Naive thymus-derived CD8-positive, alpha-beta T cell (primary cell): ENCODE measurements at places on chromosomes 6 and 20. TPM values are rescaled to one million over a fixed set of nuclear protein-coding genes. Genes with fewer than 3 reads are reported as not detected.

DNA sequence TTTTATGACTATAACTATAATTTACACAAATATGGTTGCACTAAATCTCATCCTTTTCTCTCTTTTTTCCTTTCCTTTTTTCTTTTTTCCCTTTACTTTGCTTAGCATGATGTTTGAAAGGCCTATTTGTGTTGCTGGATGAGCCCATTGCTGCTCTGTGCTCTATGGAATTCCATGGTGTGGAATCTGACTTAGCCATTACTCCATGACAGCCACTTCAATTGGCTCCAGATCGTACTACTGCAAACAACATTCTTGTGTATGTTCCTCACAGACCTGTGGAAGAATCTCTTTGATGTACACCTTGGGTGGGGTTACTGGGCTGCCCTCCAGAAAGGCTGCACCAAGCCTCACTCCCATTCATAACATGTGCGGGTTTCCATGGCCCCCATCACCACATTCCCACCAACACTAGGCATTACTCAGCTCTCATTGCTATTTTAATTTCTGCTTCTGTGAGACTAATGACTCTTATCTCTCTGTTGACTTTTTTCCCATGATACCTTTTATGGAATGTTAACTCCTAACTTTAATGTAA is 979.0 kb downstream of the KIF16B start:
- H3K4me1 ChIP-seq, result no peaks in the 10 kb centered on the region
- DNase-seq, result no peak
- H3K4me3 ChIP-seq, result no peak overlapping the region
- H3K27me3 ChIP-seq, result no peaks in the 10 kb centered on the region

Gene TXLNB
- polyA plus RNA-seq, result not detected

DNA sequence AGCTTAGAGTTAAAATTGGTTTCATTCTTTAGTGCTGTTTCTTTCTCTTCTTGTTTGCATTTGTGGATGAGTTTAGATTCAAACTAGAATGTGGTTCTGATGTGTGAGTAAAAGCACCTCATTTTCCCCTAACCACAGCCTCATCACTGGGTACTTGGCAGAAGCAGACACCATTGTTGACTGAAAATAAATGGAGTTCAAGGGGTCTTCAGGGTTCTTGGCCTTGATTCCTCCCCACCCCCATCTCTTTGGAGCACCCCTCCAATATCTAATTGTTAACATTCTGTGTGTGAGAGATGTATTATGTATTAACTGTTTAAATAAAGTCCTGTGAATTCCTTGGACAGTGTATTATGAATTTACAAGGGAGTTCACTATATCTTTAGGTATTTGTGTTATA is 59.6 kb downstream of the JARID2 start:
- no peaks in the 10 kb centered on the region for H3K27me3 ChIP-seq
- peak overlapping the region; percentile 51 for H3K27ac ChIP-seq
- no peaks in the 10 kb centered on the region for H3K36me3 ChIP-seq
- no peak overlapping the region for H3K4me3 ChIP-seq
- H3K4me1 ChIP-seq, result peaks cover 89% of the 10 kb centered on the region

DNA sequence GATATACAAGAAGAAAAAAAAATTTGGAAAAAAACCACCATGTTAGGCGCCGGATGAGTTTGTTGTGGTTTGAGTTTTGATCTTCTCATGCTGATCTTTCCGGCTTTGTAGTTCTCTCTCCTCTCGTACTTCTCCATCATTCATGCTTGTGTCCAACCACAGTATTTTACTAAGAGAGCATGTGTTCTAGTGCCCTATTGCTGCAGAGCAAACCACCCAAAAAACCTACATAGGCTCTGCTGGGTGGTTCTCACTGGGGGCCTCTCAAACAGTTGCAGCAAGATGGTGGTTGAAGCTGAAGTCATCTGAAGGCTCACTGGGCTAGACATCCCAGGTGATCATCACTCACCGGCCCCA is 404.2 kb downstream of the PLCB1 start:
- H3K36me3 ChIP-seq, result no peaks in the 10 kb centered on the region
- peaks cover 14% of the 10 kb centered on the region for H3K4me1 ChIP-seq
- no peak for DNase-seq
- peaks cover 1% of the 10 kb centered on the region for H3K27me3 ChIP-seq

DNA sequence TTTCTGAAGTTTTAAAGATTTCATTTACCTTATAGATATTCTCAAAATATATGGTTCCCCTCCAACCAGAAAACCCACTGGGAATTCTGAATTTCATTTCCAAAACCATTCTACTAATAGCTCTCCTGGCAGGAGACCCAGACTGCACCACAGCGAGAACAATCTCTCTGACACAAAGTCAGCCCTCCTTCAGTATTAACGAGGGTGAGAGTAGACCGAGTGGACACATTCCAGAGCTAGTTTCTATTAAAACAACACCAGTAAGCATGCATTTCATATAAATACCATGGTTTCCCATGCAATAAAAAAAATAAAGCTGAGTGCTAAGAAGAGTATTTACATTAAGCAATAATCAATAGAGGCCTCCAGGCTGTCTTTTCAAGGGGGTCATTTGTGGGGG is 899.6 kb upstream of the SLC35B3 start:
- no peaks in the 10 kb centered on the region for H3K36me3 ChIP-seq
- no peak overlapping the region for H3K4me3 ChIP-seq
- H3K27me3 ChIP-seq, result no peaks in the 10 kb centered on the region
- no peak for DNase-seq
- no peak overlapping the region for H3K27ac ChIP-seq

GRCh38 chr6:20708367-20709124 is 174.3 kb downstream of the CDKAL1 start:
- DNase-seq, result no peak
- peaks cover 52% of the 10 kb centered on the region for H3K4me1 ChIP-seq
- H3K27me3 ChIP-seq, result no peaks in the 10 kb centered on the region
- H3K36me3 ChIP-seq, result peaks cover 6% of the 10 kb centered on the region
- no peak overlapping the region for H3K27ac ChIP-seq
- peak overlapping the region; percentile 43 for H3K4me3 ChIP-seq

- peaks cover 4% of the 10 kb centered on the region for H3K27me3 ChIP-seq
- no peak overlapping the region for H3K27ac ChIP-seq
- no peaks in the 10 kb centered on the region for H3K36me3 ChIP-seq
- no peak for DNase-seq
- no peak overlapping the region for H3K4me3 ChIP-seq
- no peaks in the 10 kb centered on the region for H3K4me1 ChIP-seq
These were observed 326.4 kb upstream of the MARCKS start for GRCh38 chr6:113530769-113531168.

- no peak overlapping the region for H3K27ac ChIP-seq
- no peaks in the 10 kb centered on the region for H3K27me3 ChIP-seq
- no peak overlapping the region for H3K4me3 ChIP-seq
- no peaks in the 10 kb centered on the region for H3K36me3 ChIP-seq
These were observed 15.3 kb downstream of the PMEPA1 start for GRCh38 chr20:57694481-57694880.

- H3K36me3 ChIP-seq, result no peaks in the 10 kb centered on the region
- DNase-seq, result no peak
- H3K4me1 ChIP-seq, result peaks cover 3% of the 10 kb centered on the region
These were observed 104.1 kb downstream of the HDGFL1 start for GRCh38 chr6:22673474-22673873.

GRCh38 chr6:36962874-36963273 is 8.3 kb downstream of the PI16 start:
- DNase-seq, result peak; percentile 82
- peak overlapping the region; percentile 25 for H3K4me3 ChIP-seq

Gene RAET1G
- not detected for polyA plus RNA-seq

DNA sequence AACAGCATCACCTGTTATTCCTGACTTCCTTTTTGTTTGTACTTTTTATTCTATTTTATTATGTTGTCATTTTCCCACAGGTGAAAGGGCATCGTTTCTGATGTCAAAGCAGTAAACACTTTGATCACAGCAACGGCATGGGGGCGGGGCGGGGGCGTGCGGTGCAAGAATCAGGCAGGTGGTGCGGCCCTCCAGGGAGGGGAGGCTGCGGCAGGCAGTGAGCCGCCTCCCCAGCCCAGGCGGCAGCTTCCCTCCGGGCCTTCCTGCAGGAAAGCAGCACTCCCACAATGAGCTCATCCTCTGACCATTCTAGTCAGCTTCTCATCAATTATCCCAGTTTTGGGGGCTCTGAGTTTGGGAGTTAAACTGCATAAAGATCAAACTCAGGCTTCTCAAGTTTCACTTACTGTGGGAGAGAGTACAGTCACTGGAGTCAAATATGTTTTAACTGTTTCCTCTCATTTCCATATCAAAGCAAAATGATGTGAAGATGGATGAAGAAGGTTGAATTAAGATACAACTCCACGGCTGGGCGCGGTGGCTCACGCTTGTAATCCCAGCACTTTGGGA is 608.4 kb upstream of the AGPAT4 start:
- no peaks in the 10 kb centered on the region for H3K27me3 ChIP-seq
- H3K4me1 ChIP-seq, result no peaks in the 10 kb centered on the region
- H3K36me3 ChIP-seq, result no peaks in the 10 kb centered on the region
- H3K27ac ChIP-seq, result no peak overlapping the region

GRCh38 chr6:113182370-113183141 is 674.6 kb upstream of the MARCKS start:
- no peaks in the 10 kb centered on the region for H3K36me3 ChIP-seq
- H3K27me3 ChIP-seq, result no peaks in the 10 kb centered on the region
- no peak for DNase-seq
- H3K4me1 ChIP-seq, result no peaks in the 10 kb centered on the region
- H3K27ac ChIP-seq, result no peak overlapping the region

DNA sequence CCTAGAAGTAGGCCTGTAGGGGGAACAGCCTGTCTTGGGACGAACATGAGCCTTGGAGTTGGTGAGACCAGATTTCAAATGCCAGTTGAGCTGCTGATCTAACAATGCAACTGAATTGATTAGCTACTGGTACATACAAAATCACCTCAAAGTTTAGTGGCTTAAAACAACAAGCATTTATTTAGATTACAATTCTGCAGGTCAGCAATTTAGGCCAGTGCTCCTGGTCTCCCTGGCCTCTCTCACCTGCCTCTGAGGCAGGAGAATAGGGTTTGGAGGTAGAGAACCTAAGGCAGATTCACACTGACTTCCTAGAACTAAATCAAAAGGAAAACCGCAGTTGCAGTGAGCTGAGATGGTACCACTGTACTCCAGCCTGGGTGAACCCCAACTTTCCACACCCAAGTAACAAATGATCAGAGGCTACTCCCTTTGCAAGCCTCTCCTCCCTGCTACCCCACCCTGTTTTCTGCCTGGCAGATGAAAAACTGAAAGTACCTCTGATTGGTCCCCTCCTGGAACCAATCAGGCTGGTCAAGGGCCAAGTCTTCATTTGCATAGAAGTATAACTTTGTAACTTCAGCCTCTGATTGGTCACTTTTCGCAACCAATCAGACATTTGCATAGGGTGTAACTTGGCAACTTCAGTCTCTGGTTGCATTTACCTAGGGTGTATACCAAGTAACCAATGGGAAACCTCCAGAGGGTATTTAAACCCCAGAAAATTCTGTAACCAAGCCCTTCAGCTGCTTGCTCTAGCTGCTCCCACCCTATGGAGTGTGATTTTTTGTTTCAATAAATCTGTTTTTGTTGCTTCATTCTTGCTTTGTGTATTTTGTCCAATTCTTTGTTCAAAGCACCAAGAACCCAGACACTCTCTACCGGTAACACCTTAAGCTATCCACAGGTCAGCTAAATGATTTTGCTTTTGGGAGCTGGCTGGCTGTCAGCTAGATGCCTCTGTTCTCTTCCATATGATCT is 8.1 kb upstream of the UBR2 start:
- H3K27me3 ChIP-seq, result peaks cover 13% of the 10 kb centered on the region
- no peaks in the 10 kb centered on the region for H3K4me1 ChIP-seq
- H3K36me3 ChIP-seq, result no peaks in the 10 kb centered on the region
- no peak overlapping the region for H3K4me3 ChIP-seq
- DNase-seq, result no peak
- no peak overlapping the region for H3K27ac ChIP-seq

Gene PDE10A
- polyA plus RNA-seq, result not detected

DNA sequence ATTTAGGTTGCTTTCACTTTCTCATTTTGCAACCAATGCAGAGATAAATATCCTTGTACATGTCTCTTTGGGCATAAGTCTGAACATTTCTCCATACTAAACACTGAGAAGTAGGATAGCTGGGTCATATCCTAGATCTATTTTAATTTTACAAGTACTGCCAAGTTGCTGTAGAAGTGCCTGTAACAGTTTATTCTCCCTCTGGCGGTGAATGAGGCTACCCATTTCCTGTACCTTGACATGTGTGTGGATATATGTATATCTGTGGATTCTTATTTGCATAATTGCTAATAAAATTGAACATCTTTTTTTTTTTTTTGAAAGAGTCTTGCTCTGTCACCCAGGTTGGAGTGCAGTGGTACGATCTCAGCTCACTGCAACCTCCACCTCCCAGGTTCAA is 48.0 kb upstream of the PNRC1 start:
- no peaks in the 10 kb centered on the region for H3K27me3 ChIP-seq
- H3K27ac ChIP-seq, result no peak overlapping the region
- DNase-seq, result no peak
- peaks cover 2% of the 10 kb centered on the region for H3K4me1 ChIP-seq
- H3K4me3 ChIP-seq, result no peak overlapping the region

DNA sequence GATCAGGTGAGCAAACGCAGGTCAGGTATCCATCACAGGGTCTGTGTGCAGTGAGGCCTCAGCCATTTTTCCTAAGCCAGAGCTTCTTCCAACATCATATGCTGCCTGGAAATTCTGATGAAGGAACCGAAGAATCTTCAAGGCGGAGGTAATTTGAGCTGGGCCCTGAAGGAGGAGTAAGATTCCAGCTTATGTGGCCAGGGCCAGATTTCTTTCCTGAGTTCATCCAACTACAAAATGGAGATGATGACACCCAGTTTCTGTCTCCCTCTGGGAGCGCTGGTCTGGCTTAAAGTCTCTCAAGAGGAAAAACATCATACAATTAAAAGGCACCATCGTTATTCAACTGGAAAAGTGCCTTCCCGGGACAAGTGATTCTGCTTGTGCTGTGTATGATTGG is 6.9 kb upstream of the MANBAL start:
- no peak for DNase-seq
- no peak overlapping the region for H3K4me3 ChIP-seq
- H3K27ac ChIP-seq, result no peak overlapping the region
- H3K4me1 ChIP-seq, result no peaks in the 10 kb centered on the region
- H3K27me3 ChIP-seq, result peaks cover 6% of the 10 kb centered on the region
- no peaks in the 10 kb centered on the region for H3K36me3 ChIP-seq

GRCh38 chr6:151294561-151295101 is 54.9 kb downstream of the AKAP12 start:
- no peak overlapping the region for H3K4me3 ChIP-seq
- no peak overlapping the region for H3K27ac ChIP-seq
- DNase-seq, result no peak
- peaks cover 7% of the 10 kb centered on the region for H3K4me1 ChIP-seq

Gene MROH8
- polyA plus RNA-seq, result 0.66 TPM

DNA sequence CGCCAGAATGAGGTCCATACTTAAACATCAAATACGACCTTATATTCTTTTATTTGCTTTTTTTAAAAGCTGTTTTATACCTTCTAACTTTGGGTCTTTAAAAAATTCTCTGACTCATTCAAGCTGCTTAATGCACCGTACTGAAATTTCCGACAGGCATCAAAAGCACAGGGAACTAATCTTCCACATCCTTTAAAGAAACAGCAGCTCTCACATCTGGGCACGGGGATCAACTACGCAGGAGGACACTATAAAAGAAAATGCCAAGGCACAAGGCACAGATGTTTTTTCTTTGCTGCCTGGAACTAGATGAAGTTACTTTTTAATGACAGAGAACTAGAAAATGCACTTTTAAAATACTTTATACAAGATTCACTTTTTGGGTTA is 112.4 kb upstream of the ARG1 start:
- H3K4me1 ChIP-seq, result peaks cover 8% of the 10 kb centered on the region
- H3K27me3 ChIP-seq, result no peaks in the 10 kb centered on the region
- no peak overlapping the region for H3K4me3 ChIP-seq
- DNase-seq, result no peak
- no peaks in the 10 kb centered on the region for H3K36me3 ChIP-seq

GRCh38 chr6:90072501-90072900 is 178.2 kb downstream of the GJA10 start:
- peaks cover 98% of the 10 kb centered on the region for H3K4me1 ChIP-seq
- H3K27me3 ChIP-seq, result no peaks in the 10 kb centered on the region
- peak overlapping the region; percentile 68 for H3K4me3 ChIP-seq
- peaks cover 7% of the 10 kb centered on the region for H3K36me3 ChIP-seq
- H3K27ac ChIP-seq, result peak overlapping the region; percentile 90

Gene MMP24
- polyA plus RNA-seq, result 0.08 TPM

Gene PREX1
- polyA plus RNA-seq, result 20.9 TPM
